Muscle of leg (tissue), 16 donors: ENCODE measurements at places on chromosomes 2 and 18. TPM values are rescaled to one million over a fixed set of nuclear protein-coding genes. Genes with fewer than 3 reads are reported as not detected.

- H3K27me3 ChIP-seq, result no peaks in the 10 kb centered on the region
- H3K36me3 ChIP-seq, result no peaks in the 10 kb centered on the region
- H3K4me3 ChIP-seq, result no peak overlapping the region
Measured at GRCh38 chr18:58580623-58581022, 48.3 kb downstream of the ALPK2 start.

The GCG gene
- polyA plus RNA-seq, result 23.2 TPM

The AOX1 gene
- polyA plus RNA-seq, result 1.8 TPM

DNA sequence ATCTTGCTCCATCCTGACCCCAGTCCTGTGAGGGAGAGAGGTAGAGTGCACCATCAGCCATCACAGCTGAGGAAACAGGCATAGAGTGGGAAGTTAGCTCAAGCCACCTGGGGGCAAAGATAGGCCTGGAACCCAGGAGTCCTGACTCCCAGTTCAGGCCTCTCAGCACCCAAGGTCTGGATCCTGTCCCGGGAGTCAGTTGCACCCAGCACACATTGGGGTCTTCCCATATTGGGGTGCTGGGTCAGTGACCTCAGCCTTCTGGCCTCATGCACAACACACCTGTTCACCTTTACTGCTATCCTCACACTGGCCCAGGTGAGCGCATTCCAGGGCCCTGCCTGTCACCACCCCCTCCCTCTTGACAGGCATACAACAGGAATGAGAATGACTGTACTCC lies 24.7 kb downstream of the ST8SIA5 start:
- no peak for DNase-seq
- no peaks in the 10 kb centered on the region for H3K4me1 ChIP-seq
- no peak overlapping the region for H3K27ac ChIP-seq
- H3K27me3 ChIP-seq, result no peaks in the 10 kb centered on the region
- H3K36me3 ChIP-seq, result no peaks in the 10 kb centered on the region
- H3K4me3 ChIP-seq, result no peak overlapping the region

The FTCDNL1 gene
- polyA plus RNA-seq, result 1.6 TPM

The POTEF gene
- polyA plus RNA-seq, result 0.07 TPM

DNA sequence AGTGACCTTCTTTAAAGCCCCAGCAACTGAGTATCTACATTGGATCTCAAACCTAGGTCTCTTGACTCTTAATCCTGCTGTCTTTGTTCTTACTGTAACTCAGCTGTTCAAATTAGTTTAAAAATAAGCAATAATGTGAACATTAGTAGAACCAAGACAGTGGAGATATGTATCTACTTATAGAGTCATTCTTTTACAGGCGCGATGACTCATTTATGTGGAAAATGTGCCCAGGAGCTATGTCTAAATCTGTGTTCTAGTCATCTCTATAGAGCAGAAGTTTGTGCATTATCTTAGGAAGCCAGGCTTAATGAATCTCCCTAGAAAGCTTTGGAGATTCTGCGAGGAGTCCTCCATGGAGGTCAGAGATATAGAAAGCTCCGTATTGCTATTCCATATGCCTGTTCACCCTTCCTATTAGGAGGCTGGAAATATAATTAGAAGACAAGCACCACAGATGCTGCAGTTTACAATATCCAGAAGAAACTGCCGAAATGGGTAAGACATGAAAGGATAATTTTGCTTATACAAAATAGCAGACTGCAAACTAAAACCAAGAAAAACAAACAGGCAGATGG lies 211.6 kb downstream of the TRIB2 start:
- peak overlapping the region; percentile 53 for H3K27ac ChIP-seq
- no peaks in the 10 kb centered on the region for H3K27me3 ChIP-seq
- peaks cover 16% of the 10 kb centered on the region for H3K4me1 ChIP-seq
- H3K4me3 ChIP-seq, result no peak overlapping the region
- H3K36me3 ChIP-seq, result no peaks in the 10 kb centered on the region

The DSC2 gene
- polyA plus RNA-seq, result 4.8 TPM

DNA sequence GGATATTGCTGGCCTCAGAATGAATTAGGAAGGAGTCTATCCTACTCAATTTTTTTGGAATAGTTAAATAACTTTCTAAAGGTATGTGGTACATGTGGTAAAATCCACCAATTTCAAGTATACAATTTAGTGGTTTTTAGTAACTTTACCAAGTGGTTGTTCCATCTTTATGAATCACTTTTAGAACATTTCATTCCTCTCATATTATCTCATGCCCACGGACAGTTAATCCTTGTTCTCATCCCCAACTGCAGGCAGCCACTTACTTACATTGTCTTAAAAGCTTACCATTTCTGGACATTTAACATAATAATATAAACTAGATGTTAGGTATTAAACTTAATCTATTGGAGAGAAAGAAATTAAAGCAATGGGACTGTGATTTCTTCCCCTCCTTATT lies 146.3 kb upstream of the ZC3H15 start:
- no peaks in the 10 kb centered on the region for H3K4me1 ChIP-seq
- no peak for DNase-seq
- no peak overlapping the region for H3K27ac ChIP-seq
- no peaks in the 10 kb centered on the region for H3K36me3 ChIP-seq

- no peak overlapping the region for H3K4me3 ChIP-seq
- no peak for DNase-seq
- no peak overlapping the region for H3K27ac ChIP-seq
- no peaks in the 10 kb centered on the region for H3K4me1 ChIP-seq
Measured at GRCh38 chr18:56676639-56677038, 25.5 kb downstream of the WDR7 start.

The CACNB4 gene
- 6.3 TPM for polyA plus RNA-seq

The SPAST gene
- polyA plus RNA-seq, result 21.6 TPM

DNA sequence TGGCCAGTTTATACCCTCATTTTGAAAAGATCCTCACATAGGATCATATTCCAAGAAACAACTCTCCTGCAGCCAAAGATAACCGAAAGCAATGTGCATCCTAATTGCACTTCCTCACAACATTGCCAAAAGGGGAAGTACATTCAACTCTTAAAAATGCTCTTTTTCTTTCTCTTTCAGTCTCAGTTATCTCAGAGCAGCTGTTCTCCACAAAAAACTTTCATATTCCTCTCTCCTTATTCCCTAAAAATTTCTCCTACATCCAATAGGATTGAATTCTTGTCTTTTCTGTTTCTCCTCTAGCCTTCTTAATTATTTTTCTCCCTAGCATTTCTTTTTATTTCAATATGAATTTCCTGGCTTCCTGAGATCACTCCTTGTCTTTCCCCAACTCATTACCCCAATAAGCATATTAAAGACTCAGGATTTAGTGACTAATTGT lies 7.4 kb upstream of the VRK2 start:
- H3K27me3 ChIP-seq, result no peaks in the 10 kb centered on the region
- no peak overlapping the region for H3K27ac ChIP-seq
- peak; percentile 63 for DNase-seq
- H3K4me3 ChIP-seq, result no peak overlapping the region

DNA sequence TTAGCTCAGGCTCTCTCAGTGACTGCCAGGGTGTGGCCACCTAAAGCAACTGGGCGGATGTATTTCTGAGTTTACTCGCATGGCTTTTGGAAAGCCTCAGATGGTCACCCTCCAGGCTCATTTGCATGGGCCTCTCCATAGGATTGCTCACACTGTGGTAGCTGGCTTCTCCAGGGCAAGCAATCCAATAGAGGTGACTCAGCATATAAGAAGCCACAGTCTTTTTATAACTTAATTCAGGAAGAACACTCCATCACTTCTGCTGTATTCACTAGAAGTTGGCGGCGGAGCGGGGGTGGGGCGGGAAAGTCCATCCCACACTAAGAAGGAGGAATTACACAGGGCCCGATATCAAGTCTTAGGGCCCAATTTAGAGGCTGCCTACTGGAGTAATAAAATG lies 3.6 kb upstream of the DOK6 start:
- no peak overlapping the region for H3K27ac ChIP-seq
- H3K4me1 ChIP-seq, result peaks cover 7% of the 10 kb centered on the region
- peak; percentile 2 for DNase-seq
- H3K27me3 ChIP-seq, result peaks cover 10% of the 10 kb centered on the region
- no peaks in the 10 kb centered on the region for H3K36me3 ChIP-seq
- no peak overlapping the region for H3K4me3 ChIP-seq

The REG3A gene
- not detected for polyA plus RNA-seq

The DSC3 gene
- 0.22 TPM for polyA plus RNA-seq

- peaks cover 7% of the 10 kb centered on the region for H3K4me1 ChIP-seq
- H3K27me3 ChIP-seq, result no peaks in the 10 kb centered on the region
- peak; percentile 42 for DNase-seq
- H3K4me3 ChIP-seq, result no peak overlapping the region
- H3K36me3 ChIP-seq, result no peaks in the 10 kb centered on the region
Measured at GRCh38 chr18:2971741-2972552, 41.0 kb downstream of the LPIN2 start.

DNA sequence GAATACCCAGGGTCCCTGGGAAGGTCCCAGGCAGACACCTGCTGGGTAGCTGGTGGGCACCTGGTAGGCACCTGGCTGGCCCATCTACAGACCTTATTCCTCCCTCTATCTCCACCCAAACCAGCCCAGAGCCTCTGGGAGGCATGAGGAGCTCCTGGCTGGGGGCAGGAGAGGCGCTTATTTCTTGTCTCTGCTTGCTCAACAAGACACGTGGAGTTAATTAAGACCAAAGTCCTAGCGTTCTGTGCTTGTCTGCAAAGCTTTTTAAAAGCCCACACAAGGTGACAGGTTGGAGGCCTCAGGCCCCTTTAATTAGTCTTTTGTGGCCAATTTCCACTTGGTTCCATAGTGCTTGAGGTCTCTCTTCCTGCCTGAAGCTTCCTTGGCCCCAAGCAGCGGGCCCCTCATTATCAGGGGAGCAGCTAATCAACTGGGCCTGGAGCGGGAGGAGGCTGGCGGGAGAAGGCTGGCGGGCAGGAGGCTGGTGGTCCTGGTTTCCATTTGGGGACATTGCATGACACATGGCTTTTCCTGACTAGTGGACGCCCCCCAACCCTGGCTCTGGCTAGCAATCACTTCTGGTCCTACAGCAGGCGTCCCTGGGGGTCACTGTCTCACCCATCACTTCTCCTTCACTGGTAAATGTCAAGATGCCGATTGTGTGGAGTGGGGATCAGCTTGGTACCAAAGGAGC lies 65.4 kb upstream of the HDAC4 start:
- no peaks in the 10 kb centered on the region for H3K36me3 ChIP-seq
- H3K4me1 ChIP-seq, result peaks cover 34% of the 10 kb centered on the region
- no peak overlapping the region for H3K27ac ChIP-seq
- no peak for DNase-seq
- no peak overlapping the region for H3K4me3 ChIP-seq
- peaks cover 4% of the 10 kb centered on the region for H3K27me3 ChIP-seq

The DPYSL5 gene
- polyA plus RNA-seq, result 33.6 TPM

DNA sequence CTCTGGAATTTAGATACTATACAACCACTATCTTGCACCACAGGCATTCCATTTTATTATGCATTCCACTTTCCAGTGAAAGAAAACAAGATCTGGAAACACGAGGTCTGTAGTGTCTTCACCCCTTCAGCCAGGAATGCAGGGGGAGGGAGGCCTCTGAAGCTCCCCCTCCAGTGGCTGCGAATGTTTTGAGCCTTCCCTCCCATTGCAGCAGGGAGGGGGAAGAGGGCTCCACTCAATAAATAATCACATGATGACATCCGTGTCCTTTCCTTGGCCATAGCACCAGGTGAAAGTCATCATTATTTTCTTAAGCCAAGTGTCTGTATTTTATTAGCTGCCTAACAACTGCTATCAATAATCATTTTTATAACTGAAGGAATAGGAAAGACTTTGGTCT lies 38.6 kb downstream of the ALPK2 start:
- H3K4me1 ChIP-seq, result peaks cover 20% of the 10 kb centered on the region
- H3K4me3 ChIP-seq, result no peak overlapping the region

GRCh38 chr18:37577051-37577611 lies 11.5 kb upstream of the CELF4 start:
- peaks cover 8% of the 10 kb centered on the region for H3K4me1 ChIP-seq
- H3K27me3 ChIP-seq, result peaks cover 12% of the 10 kb centered on the region
- H3K27ac ChIP-seq, result no peak overlapping the region
- no peak overlapping the region for H3K4me3 ChIP-seq

The RAB11FIP5 gene
- 9.6 TPM for polyA plus RNA-seq

DNA sequence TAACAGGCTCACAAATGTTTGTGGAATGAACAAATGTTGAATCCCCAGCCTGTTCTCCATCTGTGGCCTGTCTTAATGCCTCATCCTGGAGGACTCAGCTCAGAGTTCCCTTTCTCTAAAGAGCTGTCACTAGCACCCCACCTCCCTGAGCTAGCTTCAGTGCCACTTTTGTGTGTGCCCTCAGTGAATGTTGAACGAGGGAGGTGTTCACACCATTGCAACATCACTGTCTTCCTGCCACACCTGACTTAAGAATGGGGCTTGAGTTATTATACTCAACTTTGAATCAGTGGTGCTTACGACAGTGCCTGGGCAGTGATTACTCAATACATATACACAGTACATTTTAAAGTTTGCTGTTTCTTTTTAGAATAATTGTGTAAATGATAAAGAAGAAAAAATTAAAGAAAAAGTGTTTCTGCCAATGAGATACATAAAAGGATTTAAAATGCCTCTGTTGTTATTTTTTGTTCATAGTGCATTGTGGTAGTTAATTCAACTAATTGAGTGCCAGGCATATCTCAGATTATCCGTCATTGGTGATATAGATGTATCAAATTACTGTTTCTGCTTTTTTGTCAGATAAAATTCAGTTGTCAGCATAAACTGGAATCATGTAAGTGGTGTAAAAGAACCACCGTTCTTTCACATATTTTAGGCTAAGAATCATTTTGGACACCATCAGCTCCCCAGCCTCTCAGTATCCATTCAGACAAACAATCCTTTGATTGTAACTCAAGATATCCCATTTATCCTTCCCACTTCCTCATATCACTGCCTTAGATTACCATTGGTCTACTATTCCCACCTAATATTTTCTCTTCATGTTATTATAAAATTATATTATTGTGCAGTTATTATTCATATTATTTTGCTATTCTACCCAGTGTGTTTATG lies 304.7 kb downstream of the PTPRM start:
- no peak overlapping the region for H3K4me3 ChIP-seq
- no peak overlapping the region for H3K27ac ChIP-seq
- H3K4me1 ChIP-seq, result no peaks in the 10 kb centered on the region
- H3K27me3 ChIP-seq, result no peaks in the 10 kb centered on the region
- H3K36me3 ChIP-seq, result no peaks in the 10 kb centered on the region
- DNase-seq, result no peak

DNA sequence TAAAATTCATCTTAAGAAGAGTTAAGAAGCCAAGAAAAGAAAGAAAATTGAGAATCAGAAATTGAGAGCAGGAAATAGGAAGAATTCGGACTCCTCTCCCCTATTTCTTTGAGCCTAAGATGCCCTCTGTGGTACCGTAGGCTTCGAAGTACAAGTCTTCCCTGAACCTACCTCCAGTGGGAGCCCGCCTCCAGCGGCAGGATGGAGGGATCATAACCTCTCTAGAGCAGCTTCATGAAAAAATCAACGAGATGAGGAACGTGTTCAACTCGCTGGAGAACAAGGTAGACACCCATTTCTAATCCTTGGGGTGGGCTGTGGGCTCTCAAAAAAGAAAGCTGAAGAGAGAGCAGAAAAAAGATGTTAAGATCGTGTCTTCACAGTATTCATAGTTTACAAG lies 36.3 kb downstream of the ARHGEF33 start:
- no peak overlapping the region for H3K27ac ChIP-seq
- H3K27me3 ChIP-seq, result no peaks in the 10 kb centered on the region
- no peaks in the 10 kb centered on the region for H3K4me1 ChIP-seq

The IL1B gene
- 0.18 TPM for polyA plus RNA-seq

- no peaks in the 10 kb centered on the region for H3K36me3 ChIP-seq
- no peaks in the 10 kb centered on the region for H3K27me3 ChIP-seq
- no peaks in the 10 kb centered on the region for H3K4me1 ChIP-seq
- H3K27ac ChIP-seq, result no peak overlapping the region
- DNase-seq, result no peak
Measured at GRCh38 chr2:128424406-128425171, 105.9 kb upstream of the HS6ST1 start.

The GFPT1 gene
- polyA plus RNA-seq, result 37.8 TPM

The RAB3GAP1 gene
- polyA plus RNA-seq, result 37.3 TPM
